ENCODE measurements at places on chromosomes 13 and 19. TPM values are rescaled to one million over a fixed set of nuclear protein-coding genes. Genes with fewer than 3 reads are reported as not detected.

The FFAR3 gene
- total RNA-seq, result not detected

The SPACA7 gene
- not detected for total RNA-seq

- H3K4me3 ChIP-seq, result no peak overlapping the region
- no peaks in the 10 kb centered on the region for H3K36me3 ChIP-seq
Observed at GRCh38 chr13:64423467-64423866, 2806.7 kb downstream of the PCDH9 start.

DNA sequence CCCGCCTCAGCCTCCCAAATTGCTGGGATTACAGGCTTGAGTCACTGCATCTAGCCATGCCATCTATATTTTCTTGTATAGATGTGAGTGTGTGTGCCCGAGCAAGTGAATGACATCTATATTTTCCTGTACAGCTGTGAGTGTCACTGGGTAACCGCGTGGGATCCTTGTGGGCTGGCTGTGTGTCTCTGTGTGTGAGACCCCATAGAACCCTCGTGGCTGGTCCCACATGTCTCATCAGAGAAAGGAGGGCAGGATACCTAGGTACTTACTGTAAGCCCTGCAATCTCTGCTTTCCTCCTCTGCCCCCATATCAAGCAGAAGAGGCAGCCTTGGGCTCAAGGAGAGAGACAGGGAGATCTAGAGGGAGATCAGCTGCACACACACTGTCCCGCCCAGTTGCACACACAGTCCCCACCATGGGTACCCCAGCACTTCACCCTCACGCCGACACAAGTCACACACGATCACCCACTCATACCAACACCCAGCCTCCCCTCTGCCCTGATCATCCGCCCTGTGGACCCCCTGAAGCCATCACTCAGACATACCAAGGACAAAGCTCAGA is 655 bp downstream of the DENND1C start:
- peaks cover 9% of the 10 kb centered on the region for H3K4me1 ChIP-seq
- H3K4me3 ChIP-seq, result peak overlapping the region; percentile 29
- no peaks in the 10 kb centered on the region for H3K36me3 ChIP-seq
- DNase-seq, result no peak
- H3K27me3 ChIP-seq, result peaks cover 8% of the 10 kb centered on the region

GRCh38 chr19:47112166-47112996 is 1.2 kb downstream of the ZC3H4 start:
- H3K4me1 ChIP-seq, result peaks cover 37% of the 10 kb centered on the region
- peak overlapping the region; percentile 97 for H3K4me3 ChIP-seq
- DNase-seq, result peak; percentile 92

All from suprapubic skin (tissue), 4 donors.